EH (cell line): ENCODE measurements at places on chromosomes 1 and 21.

DNA sequence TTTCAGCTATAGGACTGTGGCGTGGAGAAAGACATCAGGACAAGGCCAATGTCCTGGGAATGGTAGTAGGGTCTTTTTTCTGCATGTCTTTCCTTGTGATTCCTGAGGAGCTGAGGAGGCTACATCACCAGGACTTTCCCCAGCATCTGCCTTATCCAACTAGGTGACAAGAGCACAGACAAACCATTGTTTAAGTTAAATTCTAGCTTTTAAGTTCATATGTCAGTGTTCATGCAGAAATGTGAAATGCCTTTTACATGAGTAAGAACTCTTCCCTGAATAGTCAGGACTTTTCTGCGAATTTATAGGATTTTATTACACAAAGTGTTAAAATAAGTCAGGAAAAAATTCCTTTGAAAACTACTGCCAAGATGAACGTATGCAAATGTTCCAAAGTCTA lies 154.2 kb downstream of the PTGER3 start:
- no peak for DNase-seq

- no peak for DNase-seq
Observed at GRCh38 chr1:41010345-41010744, 11.2 kb downstream of the SLFNL1 start.

DNA sequence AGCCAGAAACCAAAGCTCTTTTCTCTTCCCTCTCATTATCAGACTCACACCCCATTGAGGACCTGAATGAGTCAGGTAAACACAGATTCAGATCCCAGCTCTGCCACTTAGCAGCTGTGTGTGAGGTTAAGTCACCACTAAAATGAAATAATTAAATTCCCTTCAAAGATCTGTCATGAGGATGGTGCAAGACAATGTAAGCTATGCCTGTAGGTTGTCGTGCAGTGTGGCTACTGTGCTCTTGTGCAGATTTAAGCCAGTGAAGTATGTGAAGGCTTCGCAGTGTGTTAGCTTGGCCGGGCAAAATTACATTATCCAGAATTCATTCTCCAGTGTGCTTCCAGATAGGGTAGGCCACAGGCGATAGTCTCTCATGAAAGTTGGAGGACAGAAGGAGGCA lies 13.6 kb downstream of the UBL4B start:
- DNase-seq = no peak

GRCh38 chr21:38986806-38987632 lies 181.3 kb downstream of the ETS2 start:
- no peak for DNase-seq

GRCh38 chr1:227576189-227576588 lies 12.8 kb downstream of the ZNF678 start:
- no peak for DNase-seq
